ENCODE measurements at places on chromosomes 11 and 22. TPM values are rescaled to one million over a fixed set of nuclear protein-coding genes. Genes with fewer than 3 reads are reported as not detected.

Gene KRTAP5-5
- total RNA-seq: not detected

Gene FLRT1
- total RNA-seq: under 0.01 TPM

Gene MOGAT2
- not detected for total RNA-seq

Gene MYBPC3
- total RNA-seq: not detected

Gene SLC22A12
- total RNA-seq: not detected

Gene SLC5A12
- total RNA-seq: 0.43 TPM

Gene OR51B2
- total RNA-seq: not detected

Gene NAA40
- total RNA-seq: 16.4 TPM

Gene SLC3A2
- total RNA-seq: 117 TPM

Gene OR52H1
- 0.86 TPM for total RNA-seq

Gene JHY
- 4.5 TPM for total RNA-seq

Gene C22orf39
- 11.3 TPM for total RNA-seq

Gene MUC15
- not detected for total RNA-seq

Gene OR6T1
- not detected for total RNA-seq

Measured in fibroblast of villous mesenchyme (primary cell).